Activated CD8-positive, alpha-beta memory T cell treated with anti-CD3 and anti-CD28 coated beads for 24 hours (primary cell): ENCODE measurements at places on chromosomes 11 and 22.
A peak's percentile ranks its signal among the peaks of the same experiment; 100 is the strongest.

DNA sequence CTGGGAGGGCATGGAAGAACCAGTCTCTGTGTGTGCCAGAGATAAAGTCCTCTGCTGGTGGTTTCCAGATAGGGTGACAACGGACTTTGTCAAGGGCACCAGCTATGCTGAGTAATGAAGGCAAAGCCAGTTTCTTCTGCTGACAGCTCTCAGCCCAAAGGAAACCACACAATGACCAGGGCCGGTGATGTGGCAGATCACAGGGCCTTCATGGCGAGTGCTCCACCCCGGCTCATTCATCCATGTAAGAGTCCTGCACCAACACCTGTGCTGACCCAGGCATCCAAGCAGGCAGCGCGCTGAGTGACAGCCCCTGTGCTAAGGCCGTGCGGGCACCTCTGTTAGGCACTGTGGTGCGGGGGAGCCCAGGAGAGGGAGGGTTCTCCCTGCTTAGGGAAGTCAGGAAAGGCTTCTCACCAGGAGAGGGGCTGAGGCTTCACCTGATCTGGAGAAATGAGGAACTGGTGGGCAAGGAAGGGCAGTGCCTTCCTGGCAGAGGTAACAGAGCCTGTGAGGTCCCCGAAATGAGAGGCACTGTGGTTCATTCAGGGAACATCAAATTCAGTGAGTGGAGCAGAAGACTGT is 33.8 kb downstream of the TP53I11 start:
- DNase-seq, result no peak

GRCh38 chr11:87934182-87934581 is 241.1 kb downstream of the RAB38 start:
- no peak for DNase-seq

DNA sequence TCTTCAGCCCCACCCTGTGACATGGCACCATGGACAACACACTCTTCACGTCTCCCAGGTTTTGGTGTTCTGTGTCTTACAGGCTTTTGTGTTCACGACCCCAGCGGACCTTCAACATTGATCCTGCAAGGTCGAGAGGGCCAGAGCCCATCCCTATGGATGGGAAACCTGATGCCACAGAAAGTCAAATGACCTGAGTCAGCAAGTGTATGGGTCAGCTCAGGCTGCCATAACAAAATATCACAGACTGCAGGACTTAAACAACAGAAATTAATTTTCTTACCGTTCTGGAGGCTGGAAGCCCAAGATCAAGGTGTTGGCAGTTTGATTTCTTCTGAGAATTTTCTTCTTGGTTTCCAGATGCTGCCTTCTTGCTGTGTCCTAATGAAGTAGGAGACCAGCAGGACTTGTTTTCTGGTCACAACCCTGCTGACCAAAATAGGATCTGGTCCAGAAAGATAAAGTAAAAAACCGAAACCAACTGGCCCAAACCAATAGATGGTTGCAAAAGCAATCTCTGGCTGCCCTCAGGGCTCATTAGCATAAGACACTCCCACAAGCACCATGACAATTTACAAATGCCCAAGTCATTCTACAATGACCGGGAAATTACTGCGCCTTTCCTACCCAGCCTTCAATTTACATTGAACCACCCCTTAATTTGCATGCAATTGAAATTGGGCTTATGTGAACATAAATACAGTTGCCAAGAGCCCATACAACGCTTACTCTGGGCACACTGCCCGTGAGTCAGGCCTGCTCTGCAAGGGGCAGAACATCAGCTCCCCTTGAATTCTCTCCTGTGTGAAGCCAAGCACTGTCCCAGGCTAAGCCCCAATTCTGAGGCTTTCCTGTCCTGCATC is 113.9 kb downstream of the RPS6KA4 start:
- DNase-seq, result no peak

DNA sequence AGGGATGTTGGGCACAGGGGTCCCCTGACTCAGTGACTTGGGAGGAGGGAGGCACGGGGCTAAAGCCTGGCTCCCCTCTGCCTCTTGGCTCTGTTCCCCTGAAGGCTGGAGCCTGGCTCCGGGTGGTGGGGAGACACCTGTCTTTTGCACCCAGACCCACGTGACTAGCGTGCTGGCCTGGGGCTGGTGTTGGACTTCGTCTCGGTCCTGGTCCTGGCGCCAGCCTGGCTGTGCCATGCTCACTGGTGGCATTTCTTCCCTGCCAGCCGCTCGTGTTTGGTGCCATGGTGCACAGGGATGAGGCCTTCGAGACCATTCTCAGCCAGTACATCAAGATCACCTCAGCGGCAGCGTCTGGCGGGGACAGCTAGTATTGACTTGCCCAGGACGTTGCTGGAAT is 56.7 kb downstream of the GRAMD4 start:
- no peak for DNase-seq

GRCh38 chr22:30435674-30436126 is 10.1 kb downstream of the MTFP1 start:
- DNase-seq, result peak; percentile 87

DNA sequence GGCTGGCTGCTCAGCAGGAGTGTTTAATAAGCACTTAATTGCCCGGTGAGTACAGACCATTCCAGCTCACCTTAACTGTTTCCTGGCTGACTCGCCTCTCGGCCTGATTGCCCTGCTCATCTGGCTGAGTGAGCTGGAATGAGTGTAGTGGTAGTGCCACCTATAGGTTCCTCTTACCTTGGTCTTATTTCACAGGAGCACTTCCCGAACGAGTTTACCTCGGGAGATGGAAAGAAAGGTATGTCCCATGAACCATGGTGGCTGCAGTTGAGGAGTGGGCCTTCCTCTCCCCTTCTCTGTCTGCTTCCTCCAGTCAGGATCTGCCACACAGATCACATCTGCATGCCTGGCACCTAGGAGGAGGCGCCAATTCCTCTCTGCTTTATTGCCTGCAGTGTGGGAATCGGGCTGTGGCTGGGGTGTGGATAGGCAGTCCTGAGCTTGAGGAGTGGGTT is 26.7 kb downstream of the UPB1 start:
- peak; percentile 69 for DNase-seq

GRCh38 chr11:121741761-121742361 is 289.1 kb upstream of the SORL1-AS1 start:
- no peak for DNase-seq

DNA sequence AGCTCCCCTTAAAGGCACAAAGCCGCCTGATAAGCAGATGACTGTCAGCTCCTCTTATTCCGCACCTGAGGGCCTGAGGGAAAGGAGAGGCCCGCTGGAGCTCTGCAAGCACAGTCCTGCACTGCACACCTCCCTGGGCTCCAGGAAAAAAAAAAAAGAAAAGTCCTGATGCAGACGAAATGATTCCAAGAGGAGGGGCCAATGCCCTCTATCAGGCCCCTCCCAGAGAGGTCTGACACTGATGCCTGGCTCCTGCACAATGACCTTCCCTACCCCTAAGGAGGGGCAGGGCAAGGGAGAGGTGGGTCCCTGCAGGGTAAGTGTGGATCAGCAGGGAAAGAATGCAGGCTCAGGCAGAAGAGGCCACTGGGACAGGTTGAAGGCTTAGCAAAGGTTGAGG is 572.7 kb downstream of the SOX6 start:
- DNase-seq, result no peak

GRCh38 chr11:92837595-92837994 is 131.9 kb upstream of the MTNR1B start:
- no peak for DNase-seq

DNA sequence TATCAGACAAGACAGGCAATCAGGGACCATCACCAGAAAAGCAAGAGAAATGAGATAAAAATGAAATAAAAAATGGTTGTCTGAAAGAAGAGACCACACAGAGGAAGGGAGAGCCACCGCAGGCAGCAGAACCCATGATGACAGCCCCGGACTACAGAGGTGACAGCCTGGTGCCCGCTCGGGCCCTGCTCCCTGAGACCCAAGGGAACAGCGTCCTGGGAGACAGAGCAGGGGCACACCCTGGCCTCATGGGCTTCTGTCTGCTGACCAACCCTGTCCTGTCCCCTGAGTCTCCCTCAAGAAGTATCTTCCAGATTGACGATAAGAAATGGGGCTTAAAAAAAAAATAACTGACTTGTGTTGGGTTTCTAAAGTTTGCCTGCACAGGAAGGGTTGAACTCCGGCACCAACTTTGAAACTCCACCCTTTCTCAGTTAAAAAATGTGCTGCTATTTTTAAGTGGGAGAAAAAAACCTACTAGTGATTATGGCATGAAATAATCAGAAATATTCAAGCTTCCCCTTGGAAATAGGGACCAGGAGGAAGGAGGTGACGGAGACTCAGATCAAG is 70.1 kb upstream of the TTLL12 start:
- no peak for DNase-seq

DNA sequence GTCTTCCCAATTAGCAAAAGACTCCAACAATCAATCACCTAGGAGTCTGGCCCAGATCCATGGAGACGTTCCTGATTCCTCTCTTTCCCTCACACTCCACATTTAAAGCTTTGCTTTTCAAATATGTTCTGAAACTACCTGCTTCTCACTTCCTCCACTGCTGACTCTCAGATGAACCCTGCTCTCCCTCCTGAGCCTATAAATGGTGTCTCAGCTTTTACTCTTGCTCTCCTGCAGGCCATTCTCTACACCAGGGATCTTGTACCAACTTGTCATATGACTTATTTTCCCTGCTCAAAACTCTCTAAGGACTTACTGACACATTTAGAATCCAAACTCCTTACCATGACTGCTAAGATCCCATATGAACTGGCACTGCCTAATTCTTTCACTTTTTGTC is 138.4 kb upstream of the DDI1 start:
- DNase-seq, result no peak

DNA sequence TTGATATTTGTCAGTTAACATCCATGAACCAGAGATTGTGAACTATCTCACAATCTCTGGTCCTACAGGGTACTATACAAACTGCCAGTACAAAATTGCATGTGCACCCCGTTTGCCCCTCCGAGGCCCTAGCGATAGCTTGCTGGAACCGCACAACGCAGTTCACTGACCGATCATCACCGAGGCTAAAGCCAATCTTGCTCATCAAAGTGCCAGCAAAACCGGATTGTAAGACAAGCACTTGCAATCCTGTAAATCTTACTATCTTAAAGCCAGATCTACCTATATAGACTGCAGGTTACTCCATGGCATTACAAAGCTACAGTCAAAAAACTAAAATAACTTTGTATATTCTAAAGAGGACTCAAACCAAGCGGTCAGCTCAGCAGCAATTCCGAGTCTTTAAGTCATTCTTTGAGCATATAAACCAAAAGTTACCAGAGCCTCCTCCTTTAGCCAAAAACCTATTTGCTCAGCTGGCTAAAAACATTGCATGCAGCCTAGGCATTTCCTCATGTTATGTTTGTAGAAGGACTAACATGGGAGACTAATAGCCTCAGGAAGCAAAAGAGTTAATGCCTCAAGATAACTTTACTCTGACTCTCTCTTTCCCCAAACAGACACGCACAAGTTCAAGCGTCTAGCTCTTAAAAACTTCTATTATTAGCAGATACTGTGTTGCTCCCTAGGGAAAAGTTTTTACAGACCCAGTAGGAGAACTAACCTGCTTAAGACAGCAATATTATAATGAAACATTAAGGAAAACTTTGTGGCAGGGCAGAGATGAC is 30.7 kb upstream of the CPT1A start:
- DNase-seq, result no peak

- no peak for DNase-seq
Observed at GRCh38 chr22:45087802-45088201, 75.9 kb upstream of the NUP50 start.

DNA sequence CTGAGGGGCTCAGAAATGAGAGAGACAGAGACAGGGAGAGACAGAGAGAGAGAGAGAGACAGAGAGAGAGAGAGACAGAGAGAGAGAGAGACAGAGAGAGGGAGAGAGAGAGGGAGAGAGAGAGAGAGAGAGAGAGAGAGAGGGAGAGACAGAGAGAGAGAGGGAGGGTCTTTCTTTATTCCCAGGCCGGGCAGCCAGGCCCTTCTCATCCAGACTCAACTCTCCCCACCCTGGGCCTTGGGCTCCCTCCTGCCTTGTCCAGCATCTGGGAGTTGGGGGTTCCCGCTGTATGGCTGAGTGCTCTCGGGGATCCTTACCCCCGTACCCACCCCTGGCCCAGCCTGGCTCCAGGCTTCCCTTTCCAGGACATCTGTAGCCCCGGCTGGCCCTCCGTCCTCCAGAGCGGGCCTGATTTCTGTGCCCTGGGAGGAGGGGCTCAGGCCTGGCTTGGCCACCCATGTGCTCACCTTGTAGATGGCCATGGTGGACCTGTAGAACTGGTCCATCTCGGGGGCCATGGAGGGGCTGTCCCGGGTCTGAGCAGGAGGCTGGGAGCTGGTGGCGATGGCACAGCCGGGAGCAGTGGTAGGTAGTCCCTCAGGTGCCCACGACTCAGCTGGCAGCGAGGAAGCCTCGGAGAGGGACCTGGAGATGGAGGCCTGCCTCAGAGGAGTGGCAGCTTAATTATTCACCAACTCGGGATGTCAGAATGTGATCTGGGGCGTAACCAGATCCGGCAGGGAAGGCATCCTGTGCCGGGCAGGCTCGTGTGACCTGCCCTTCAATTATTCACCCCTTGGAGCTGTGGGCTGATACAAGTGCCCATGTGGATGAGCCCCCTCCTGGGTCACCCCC is at the start of gene BAIAP2L2:
Gene BAIAP2L2 (minus strand): TSS at position 677 of the 855 bp plus-strand sequence. CDS start 159 bp downstream, at position 518.
- DNase-seq, result no peak

GRCh38 chr11:62726156-62726914 is 922 bp downstream of the HNRNPUL2 start:
- DNase-seq, result no peak

DNA sequence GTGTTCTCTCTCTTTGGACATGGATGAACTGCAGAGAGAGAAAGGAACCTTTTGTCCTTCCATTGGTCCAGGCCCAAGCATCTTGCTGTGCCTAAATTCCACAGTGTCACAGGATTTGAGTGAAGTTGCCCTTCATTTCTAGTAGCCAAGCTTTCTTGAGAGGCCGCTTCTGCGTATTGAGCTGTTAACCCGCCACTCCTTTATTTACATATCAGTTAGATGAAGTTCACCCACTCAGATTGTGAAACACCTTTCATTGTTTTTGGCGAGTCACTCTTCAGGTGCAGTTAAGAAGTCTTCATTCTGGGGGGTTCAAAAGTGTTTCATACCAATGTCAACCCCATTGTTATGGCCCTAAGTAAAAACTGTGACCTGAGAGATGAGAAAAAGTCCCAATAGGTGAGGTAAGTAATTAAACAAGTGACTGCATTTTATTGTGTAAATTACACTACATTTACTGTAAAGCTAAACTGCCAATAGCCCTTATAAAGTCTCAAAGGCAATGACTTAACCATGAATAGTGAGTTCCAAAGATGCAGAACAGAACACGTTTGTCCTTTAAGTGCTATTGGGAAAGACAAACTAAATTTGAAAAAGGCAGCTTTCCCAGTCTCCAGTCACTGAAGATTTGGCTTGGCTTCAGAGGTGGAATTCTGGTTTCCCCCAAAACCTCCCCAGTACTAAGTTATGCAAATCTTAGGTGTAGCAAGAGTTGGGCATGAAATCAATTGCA is 61.0 kb downstream of the APIP start:
- no peak for DNase-seq
